Tibial nerve (tissue), 4 donors: ENCODE measurements at places on chromosomes 11 and 22.

GRCh38 chr11:91904792-91905785 lies 319.5 kb upstream of the FAT3 start:
- no peak for DNase-seq

DNA sequence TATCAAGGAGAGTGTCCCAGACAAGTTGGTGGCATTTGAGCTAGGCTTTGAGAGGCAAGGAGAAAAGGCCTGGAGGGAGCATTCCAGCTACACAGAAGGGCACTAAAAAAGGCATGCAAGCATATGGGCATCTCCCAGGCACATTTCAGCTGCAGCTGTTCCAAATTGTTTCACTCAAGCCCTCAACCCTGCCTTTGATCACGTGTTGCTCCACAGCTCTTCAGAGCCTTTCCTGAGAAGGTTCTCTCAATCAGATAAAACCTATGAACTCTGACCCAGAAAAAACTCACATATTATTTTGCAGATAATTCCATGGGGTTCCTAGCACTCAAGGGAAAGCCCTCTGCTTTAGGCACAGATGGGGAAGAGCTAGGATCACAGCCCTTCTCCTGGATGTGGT lies 24.4 kb upstream of the HSPA8 start:
- DNase-seq, result no peak

GRCh38 chr11:96384156-96384555 lies 5.6 kb downstream of the CCDC82 start:
- DNase-seq, result no peak

GRCh38 chr11:64538501-64538951 lies 52.5 kb upstream of the SLC22A12 start:
- DNase-seq, result no peak

DNA sequence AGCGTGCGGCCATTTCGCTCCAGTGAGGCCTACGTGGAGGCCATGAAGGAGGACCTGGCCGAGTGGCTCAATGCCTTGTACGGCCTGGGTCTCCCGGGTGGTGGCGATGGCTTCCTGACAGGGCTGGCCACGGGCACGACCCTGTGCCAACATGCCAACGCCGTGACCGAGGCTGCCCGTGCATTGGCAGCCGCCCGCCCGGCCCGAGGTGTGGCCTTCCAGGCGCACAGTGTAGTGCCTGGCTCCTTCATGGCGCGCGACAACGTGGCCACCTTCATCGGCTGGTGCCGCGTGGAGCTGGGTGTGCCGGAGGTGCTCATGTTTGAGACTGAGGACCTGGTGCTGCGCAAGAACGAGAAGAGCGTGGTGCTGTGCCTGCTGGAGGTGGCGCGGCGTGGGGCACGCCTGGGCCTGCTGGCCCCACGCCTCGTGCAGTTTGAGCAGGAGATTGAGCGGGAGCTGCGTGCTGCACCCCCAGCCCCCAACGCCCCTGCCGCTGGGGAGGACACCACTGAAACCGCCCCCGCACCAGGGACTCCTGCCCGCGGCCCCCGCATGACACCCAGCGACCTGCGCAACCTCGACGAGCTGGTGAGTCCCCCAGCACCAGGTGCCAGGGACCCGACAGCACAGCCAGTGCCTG lies 1.8 kb downstream of the GAS2L1 start:
- DNase-seq, result no peak

GRCh38 chr11:80227915-80228314 lies 787.1 kb upstream of the TENM4 start:
- no peak for DNase-seq

DNA sequence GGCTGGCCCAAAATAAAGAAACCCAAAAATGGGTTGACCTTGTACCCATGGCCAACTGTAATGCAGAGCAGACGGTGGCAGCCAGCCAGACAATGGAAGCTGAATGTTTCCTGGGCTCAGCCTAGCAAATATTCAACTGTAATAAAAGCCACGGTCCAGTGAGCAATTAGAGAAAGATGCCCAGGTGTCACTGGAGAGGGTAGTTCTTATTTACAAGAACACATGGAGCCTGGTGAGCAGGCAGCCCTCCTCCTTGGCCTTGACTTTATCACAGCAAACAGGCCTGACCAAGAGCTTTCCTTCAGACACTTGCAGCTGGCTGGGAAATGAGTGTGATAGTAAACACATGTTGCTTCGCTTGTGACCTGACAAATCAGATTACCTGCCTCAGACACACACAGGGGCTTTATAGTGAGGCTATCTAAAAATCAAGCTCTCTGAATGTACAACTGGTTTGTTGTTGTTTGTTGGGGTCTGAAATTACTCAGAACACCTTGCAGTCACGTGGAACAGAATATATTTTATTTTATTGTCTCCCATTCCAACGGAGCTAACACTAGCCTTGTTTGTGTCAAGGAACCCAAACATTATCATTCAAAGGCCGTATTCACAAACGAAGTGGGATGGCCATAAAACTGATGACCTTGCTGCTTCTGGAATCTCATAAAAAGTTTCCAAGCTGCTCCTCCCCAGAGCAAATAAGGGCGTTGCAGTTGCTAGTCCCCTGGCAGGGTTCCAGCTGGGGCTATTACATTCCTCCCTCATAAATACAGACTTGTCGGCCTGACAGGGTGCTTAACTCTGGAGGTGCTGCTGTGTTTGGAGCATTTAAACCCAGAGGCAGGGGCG lies 161.1 kb downstream of the BBOX1 start:
- DNase-seq, result peak; percentile 77

DNA sequence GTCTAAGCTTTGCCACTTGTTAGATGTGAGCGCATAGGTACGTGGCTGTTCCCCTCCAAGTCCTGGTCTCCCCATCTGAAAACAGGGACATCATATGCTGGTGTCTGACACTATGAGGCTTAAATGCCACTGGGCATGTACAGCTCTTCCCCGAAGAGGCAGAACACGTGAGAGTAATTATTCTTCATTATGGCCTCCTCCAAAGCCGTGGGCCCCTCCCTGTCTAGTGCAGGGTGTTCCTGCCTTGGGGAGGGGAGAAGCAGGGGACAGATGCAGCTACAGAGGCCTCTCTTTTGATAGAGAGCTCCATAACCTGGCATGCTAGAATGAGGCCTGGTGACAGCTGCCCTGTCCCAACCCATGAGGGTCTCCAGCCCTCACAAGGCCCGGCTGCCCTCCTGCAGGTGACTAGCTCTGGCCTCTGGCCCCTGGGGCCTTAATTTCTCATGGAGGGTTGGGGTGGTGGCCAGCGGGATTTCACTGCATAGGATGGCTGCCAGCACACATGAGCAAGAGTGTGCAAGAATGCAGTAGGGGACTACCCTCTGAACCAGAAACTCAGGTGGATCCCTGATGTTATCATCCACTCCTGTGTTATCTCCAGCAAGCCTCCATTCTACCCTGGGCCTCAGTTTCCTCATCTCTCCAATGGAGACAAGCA lies 334.6 kb downstream of the MN1 start:
- no peak for DNase-seq

GRCh38 chr11:116693102-116693570 lies 79.7 kb downstream of the BUD13 start:
- no peak for DNase-seq

DNA sequence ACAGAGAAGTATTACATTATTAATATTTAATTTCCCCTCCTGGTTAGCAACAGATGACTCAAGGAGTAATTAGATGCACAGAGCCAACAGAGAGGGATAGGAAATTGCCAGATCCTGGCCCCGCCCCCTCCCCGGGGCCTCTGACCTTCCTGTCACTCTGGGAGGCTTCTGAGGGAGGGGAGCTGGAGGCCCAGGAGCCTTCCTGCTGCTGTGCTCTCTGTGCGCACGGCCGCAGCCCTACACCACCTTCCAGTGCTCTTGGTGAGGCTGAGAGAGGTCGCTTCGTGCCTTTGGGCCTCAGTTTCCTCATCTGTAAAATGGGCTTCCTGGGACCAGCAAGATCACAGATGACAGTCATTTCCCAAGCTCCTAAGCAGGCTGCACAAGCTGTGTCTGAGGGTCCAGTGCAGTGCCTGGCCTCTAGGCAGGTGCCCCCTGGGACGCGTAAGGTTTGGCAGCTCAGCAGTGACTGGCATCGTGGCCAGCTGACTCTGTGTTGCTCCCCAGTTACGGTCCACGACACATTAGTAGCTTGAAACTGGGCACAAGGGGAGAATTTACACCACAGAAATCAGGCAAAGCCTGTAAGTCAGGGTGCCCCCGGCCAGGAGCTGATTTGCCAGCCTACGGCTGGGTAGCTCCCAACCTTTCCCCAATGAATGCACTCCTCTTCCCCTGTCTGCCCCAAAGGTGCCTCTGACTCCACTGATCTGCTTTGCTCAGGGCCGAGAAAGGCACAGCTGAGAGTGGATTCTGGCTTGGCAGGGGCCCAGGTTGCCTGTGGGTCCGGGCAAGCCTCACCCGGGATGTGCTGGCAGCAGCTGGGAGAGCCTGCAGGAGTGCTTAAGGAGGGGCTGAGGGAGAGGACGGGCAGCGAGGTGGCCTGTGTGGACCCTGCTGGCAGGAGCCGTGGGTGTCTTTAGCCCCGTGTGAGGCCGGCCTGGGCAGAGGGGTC lies 2.3 kb downstream of the ADORA2A start:
- no peak for DNase-seq

DNA sequence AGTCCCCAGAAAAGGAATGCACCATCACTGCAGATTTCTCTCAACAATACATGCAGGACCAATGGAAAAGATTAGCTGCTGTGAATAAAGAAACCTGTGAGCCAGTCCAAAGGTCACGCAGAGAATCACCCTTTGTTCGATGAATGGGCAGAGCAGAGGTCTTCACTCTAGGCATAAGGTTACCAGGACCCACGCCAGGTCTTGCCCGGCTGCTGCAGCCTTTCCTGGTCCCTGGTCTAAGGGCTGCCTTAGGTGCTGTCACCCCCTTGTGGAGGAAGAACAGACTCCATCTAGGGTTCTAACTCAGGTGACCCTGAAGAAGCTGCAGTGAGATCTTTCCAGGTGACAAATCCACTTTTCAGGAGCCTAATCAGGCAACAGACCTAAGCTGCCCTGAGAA lies 29.0 kb upstream of the NAP1L4 start:
- no peak for DNase-seq

GRCh38 chr11:17185938-17186337 lies 21.8 kb downstream of the PIK3C2A start:
- DNase-seq, result no peak

DNA sequence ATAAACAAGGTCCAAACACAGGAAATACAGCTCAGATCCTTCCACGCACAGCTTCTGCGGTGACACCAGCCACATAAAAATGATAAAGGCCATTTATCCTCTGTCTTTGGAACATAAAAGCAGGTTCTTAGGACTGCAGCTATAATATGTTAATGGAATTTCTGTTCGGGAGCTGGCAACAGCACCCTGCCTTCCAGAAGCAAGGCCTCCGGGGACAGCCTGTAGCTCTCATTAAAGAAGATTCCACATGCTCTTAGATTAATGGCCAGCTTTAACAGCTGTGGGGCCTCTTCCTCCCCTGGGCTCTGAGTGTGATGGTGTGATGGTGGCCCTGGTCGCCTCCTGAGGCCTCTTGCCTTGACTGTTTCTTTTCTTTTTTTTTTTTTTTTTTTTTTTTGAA lies 137.3 kb downstream of the CACNA1I start:
- no peak for DNase-seq

DNA sequence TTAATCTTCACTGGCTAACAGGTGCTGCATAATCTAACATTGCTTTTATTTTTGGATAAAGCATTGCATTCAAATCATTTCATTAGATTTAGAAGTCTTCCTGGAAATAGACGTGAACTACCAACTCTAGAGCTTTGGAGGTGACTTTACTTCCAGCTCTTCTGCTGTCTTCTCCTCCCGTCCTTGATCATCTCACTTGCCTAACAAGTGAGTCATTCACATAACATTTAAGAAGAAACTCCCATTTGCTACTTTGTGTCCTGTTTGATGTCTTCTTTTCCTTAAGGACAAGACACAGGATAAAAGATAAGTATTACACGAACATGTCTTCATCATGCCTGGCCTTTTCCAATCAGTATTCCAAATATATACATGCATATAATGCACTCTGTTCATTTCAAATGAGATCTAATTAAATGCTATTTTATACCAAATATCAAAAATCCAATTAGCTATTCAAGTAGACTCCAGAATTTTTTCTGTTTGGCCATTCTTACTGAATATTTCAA lies 88.3 kb downstream of the BDNF start:
- DNase-seq, result no peak

DNA sequence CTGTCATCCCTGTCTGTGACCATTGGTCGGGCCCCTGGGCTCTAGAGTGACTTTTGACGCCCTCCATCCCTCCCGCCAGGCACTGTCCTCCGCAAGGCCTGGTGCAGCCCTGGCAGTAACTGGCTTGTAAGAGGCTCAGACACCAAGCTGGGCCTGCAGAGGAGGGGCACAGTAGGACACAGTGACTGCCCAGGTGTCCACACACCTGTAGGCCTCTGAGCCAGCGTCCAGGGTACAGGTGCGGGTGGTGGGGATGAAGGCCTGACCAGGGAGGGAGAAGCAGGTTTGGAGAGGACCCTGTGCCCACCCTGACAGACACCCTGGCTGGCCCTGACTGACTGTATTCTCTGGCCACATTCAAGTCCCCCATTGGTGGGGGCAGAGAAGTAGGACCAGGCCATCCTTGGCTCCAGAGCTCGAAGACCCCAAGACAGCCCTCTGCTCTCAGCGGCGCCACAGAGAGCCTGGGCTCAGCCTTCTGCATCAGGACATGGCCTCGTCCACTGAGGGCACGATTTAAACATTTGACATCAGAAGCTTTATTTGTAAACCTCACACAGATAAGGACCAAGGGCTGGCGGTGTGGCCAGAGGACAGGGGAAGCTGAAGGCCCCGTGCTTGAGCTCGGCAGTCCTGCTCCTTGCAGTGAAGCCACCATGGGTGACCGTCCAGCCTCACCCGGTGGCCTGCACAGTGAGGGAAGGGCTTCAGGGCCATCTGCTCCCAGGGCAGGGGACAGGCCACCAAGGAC lies 31.4 kb downstream of the PPIL2 start:
- no peak for DNase-seq

GRCh38 chr11:18369398-18369797 lies 25.0 kb upstream of the LDHA start:
- DNase-seq, result no peak

- no peak for DNase-seq
These were observed 14.8 kb upstream of the MFNG start for GRCh38 chr22:37500745-37501609.

GRCh38 chr11:44840085-44840478 lies 110.6 kb downstream of the TP53I11 start:
- DNase-seq, result no peak
